Natural killer cell (primary cell): ENCODE measurements at places on chromosomes 11 and 22. TPM values are rescaled to one million over a fixed set of nuclear protein-coding genes. Genes with fewer than 3 reads are reported as not detected.

GRCh38 chr11:133576351-133576750, 44.0 kb upstream of the OPCML start:
- DNase-seq = no peak

DNA sequence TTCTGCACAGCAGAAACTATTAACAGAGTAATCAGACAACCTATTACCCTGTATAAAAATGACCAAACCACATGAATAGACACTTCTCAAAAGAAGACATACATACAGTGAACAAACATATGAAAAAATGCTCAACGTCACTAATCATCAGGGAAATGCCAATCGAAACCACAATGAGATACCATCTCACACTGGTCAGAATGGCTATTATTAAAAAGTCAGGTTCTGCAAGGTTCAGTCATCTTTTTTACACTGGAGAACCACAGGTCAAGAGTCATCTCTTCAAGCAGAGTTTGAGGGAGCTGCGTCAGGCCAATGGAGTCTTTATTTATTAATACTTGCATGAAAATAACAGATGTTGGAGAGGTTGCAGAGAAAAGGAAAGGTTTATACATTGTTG, 40.4 kb downstream of the RCN1 start:
- no peak for DNase-seq

DNA sequence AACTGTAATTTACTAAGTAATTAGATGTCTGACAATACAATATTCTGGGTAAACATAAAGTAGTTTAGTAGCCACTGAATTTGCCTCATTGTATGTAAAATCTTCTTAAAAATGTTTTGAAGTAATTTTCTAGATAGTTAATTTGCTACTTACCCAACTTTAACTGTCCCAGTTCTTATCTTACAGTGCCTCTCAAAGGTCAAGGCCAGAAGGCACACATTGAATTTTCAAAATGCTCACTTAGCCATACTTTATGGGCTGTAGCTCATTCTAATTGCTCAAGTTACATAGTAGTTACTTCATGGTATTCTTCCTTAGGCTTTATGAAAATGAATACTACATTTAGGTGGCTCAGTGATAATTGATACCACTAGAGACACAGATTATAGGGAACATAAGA, 666.6 kb downstream of the CNTN5 start:
- no peak for DNase-seq

- no peak for DNase-seq
Measured at GRCh38 chr22:22037229-22037628, 54.6 kb upstream of the TOP3B start.

GRCh38 chr11:99238401-99238800, 217.7 kb downstream of the CNTN5 start:
- DNase-seq = no peak

- no peak for DNase-seq
Measured at GRCh38 chr11:36027731-36028130, 83.9 kb downstream of the LDLRAD3 start.

DNA sequence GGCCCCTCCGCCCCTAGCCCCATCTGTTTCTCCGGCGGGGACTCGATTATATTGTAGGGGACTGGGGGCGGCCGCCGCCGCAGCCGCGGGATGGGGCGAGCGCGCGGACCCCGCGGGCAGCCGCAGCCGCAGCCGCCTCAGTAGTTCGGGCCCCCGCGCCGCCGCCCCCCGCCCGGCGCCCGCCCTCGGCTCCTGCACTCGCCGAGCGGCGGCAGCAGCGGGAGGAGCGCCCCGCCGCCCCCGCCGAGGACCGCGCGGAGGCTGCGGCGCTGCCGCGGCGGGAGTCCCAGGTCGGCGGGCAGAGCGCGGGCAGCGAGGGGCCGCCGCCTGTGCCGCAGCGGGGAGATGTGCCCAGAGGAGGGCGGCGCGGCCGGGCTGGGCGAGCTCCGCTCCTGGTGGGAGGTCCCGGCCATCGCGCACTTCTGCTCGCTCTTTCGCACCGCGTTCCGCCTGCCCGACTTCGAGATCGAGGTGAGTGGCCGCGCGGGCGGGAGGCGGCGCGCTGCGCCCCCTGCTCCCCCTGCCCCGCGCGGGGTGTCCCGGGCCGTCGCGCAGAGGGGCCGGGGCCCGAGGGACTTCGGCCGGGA, at the start of gene CECR2:
CECR2 (plus strand) TSS at position 22 of the 587 bp plus-strand sequence; CDS start at position 346, 324 bp downstream.
- no peak for DNase-seq

The KCNJ5 gene
- 0.18 TPM for total RNA-seq

The NLRP10 gene
- not detected for total RNA-seq

The STK33 gene
- 0.24 TPM for total RNA-seq

The TMEM45B gene
- total RNA-seq = not detected
